ENCODE measurements at places on chromosomes 11 and 22.

DNA sequence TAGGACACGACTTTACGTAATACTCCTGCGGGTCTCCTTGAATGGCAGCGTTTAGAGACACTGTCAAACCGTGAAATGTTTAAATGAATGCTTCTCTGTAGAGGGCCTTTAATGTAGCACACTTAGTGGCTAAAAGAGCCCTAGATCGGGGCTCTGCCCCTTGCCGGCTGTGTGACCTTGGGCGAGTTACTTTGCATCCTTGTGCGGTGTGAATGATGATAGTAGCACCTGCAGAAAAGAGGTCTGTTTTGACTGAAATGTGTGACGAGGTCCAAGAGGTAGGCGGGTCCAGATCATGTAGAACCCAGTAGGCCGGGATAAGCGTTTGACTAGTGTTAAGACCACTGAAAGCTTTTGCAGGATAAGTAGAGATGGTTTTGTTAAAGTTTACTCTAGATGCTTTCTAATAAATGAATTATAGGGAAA lies 866 bp downstream of the MED17 start:
- DNase-seq: no peak

DNA sequence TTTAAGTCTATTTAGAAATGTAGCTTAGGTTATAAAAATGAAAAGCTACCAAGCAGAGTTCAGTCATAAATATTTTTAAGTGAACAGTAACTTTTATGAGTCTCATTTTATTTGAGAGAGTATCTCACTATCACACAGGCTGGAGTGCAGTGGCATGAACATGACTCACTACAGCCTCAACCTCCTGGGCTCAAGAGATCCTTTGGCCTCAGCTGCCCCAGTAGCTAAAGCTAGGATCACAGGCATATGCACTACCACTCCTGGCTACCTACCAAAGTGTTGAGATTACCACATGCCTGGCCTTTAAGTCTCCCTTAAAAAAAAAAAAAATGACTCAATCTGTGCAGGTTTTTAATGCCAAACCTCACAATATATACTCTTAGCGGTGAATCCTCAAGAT lies 34.7 kb upstream of the CLNS1A start:
- no peak for DNase-seq

DNA sequence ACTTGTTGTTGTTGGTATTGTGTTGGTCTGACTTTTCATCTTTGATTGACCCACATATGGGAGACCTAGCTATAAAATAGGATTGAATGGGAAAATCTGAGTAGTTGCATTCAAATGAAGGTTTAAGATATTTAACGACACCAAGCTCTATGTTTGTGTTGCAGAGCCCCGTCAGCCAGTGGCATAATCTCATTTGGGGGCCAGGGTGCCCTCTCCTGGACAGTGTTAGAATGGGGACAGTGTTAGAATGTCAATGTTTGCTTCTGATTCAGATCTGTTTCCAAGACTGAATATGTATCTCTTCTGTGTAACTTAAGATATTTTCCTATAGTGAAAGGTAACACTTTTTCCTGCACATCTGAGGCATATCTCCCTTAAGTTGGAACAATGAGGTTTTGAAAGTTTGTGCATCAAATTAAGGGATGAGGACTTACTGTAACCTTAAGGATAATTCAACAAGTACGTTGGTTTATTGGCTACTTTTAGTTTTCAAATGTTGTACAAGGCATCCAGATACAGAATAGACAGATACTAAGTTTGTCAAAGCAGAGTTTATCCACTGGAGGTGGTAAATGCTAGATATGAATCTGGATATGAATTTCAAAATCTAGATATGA lies 5.3 kb upstream of the OR52M1 start:
- DNase-seq: no peak

GRCh38 chr11:77082838-77083565 lies 16.2 kb downstream of the CAPN5 start:
- peak; percentile 47 for DNase-seq

DNA sequence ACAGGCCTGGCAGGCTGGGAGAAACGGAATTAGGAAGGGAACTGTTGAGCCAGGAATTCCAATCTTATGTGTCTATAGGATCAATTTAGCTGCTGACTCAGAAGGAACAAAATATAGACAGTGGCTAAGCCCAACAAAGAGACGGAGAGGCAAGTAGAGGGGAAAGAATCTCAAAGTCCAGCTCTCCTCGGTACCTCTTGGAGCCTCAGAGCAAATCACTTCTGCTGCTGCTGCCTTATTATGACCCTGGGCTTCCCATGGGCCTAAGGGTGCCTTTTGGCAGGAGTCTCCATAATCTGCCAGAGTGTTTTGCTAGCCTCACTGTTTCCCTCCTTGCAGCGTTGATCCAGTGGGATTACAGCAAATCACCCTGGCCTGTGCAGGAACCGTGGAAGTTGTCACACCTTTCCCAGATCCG lies 31.7 kb downstream of the PAX6 start:
- peak; percentile 40 for DNase-seq

DNA sequence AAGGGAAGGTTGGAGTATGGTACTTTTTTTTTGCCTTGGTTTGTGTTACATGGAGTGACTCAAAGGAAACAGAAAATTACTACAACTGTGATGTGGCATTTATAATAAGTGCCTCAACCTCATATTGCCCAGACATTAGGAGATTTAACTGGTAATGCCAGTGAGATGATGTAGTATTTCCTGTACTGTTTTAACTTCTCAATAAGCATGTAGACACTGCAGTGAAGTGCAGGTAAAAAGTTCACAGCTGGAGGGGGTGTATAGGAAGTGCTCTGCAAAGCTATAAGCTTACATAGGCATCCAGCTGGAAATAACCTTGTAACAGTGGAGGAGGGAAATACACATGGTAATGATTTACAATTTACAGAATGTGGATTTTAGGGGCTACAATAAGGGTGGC lies 138.2 kb upstream of the MTMR2 start:
- no peak for DNase-seq

DNA sequence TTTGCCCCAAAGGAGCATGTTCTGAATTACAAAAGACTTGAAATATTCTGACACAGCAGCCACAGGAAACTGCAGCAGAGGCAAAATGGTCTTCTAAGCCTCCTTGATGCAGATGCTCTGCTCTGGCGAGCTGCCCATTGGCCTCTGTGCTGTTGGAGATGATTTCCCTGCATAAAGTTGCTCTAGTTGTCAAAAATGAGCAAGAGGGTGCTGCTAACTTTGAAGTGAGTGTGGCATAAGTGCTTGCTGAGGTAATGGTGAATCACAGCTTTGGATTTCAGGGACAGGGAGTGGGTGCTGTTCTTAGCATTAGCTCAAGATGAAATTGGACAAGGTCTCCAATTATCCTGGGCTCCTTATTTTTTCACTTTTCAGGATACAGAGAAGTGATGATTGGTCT lies 435.4 kb downstream of the TMEM135 start:
- DNase-seq: no peak

- DNase-seq: no peak
Observed at GRCh38 chr11:46761807-46762206, 42.8 kb downstream of the F2 start.

GRCh38 chr11:22780952-22781593 lies 48.5 kb downstream of the SVIP start:
- no peak for DNase-seq

DNA sequence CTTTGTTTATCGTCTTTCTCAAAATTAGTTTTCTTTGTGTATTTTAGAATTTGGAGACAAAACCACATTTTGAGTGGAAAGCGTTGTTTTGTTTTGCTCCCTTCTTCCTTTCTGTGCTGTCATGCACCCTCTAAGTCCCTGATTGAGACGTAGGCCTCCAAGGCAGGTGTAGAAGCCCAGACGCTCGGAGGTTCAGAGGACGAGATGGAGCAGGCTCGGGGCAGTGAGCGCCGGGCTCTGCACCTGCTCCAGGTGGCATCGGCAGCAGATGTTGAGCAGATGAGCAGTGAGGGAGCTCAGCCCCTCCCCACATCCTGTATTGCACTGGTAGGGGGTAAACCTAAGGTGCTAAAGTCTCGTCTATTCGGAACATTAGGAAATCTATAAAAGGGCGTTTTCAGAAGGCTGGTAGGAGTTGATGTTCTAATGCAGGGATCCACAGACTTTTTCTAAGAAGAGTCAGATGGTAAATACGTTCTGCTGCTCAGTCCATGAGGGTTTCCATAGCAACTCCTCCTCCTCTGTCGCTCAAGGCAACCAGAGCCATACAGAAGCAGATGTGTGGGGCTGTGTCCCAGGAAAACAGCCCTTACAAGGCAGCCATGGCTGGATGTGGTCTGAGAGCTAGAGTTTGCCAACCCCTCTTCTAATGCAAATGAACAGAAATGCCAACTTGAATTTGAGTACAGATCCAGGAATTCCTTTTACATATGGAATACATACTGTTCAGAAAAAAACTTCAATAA lies 724.2 kb downstream of the BRD1 start:
- DNase-seq: peak; percentile 56

Data from left hindlimb (tissue), 1 donor.